NCI-H446 treated with DMSO at 0.1 percent for 48 hours (cell line): ENCODE measurements at places on chromosomes 1 and 21.

DNA sequence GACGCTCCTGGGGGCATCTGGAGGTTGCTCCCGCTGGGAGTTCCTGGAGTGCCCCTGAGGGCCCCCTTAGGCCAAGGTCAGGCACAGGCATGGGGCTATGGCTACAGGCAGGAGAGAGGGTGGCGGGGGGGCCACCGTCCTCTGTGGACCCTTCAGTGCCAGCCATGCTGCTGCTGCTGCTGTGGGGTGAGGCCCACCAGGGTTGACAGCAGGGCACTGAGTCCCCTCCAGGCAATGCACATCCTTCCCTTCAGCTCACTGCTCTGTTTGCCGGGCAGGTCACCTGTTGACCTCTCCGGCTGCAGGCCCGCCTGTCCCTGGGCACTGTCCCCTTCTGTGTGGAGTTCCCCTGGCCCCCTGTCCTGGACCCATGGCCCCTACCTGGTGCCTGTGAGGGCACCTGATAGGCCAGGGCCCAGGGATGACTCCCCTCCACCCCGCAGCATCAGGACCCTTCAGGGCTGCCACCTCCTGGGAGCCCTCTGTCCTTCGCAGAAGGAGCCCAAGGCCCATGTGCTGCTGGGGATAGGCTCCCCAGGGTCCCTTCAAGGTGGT lies 34.1 kb upstream of the ADARB1 start:
- DNase-seq: no peak

- DNase-seq: peak; percentile 64
Measured at GRCh38 chr1:24443241-24443656, 27.6 kb downstream of the NIPAL3 start.

DNA sequence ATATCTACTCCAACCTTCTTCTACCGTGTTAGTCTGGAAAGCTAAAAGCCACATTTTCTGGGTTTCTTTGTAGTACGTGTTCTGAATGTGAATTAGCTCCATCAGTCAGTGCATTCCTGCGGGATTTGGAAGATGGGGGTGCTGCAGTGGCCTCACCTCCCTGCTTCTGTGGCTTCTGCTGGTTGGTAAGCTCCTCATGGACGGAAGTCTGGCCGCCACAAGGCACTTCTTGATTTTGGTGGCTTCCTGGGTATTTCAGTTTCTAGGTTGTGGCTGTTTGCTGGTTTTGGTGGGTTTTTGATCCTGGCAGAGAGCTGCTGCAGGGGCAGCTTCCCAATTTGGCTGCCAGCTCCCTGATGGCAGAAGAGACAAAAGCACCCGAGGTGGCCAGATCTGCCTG lies 20.9 kb upstream of the TACSTD2 start:
- no peak for DNase-seq

DNA sequence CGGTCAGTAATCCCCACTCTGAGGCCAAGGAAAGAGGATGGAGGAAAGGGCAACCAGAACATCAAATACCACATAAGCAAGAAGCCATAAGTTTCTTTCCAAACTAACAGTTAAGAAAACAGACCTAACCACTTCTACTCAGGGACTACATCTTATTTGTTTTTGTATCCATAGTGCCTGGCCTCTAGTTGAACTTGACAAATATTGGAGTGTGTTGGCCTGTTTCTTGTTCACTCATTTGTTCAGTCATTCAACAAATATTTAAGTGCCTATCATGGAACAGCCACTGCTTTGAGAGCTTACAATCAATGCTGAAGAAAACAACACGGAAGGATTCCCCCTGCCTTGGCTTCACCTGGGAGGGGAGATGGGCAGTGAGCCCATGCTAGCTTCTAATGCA lies 69.7 kb downstream of the ST6GALNAC3 start:
- DNase-seq: no peak

DNA sequence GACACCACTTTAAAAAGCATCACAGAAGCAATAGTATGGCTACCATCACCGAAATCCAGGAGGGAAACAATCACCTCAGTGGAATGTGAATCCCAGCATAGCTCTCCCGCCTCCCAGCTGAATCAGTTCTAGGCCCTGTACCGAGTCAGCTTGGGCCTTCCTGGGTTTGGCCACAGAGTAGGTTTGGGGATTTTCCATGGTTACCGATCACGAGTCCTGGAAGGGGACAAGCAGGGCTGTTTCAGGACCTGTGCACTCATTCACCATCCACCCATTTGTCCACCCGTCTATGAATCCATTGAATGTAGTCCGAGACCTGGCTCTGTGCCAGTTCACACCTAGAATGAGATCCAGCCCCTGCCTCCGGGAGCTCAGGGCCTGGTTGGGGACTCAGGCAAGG lies 94.2 kb downstream of the ARHGEF10L start:
- no peak for DNase-seq

- DNase-seq: no peak
Measured at GRCh38 chr1:85850238-85850637, 142.0 kb upstream of the ZNHIT6 start.

DNA sequence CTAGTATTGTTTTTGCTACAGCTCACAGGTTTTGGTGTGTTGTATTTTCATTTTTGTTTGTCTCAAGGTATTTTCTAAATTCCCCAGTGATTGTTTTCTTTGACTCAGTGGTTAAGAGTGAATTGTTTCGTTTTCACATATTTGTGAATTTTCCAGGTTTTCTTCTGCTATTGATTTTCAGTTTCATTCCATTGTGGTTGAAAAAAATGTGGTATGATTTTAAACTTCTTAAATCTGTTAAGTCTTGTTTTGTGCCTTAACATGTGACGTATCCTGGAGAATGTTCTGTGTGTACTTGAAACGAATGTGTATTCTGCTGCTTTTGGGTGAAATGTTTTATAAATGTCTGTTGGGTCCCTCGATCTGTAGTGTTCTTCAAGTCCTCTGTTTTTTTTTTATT lies 117.9 kb downstream of the KIF26B start:
- no peak for DNase-seq
